ENCODE measurements at places on chromosomes 6 and 20. TPM values are rescaled to one million over a fixed set of nuclear protein-coding genes. Genes with fewer than 3 reads are reported as not detected.

NKAIN4 gene
- 18.1 TPM for polyA plus RNA-seq

MRS2 gene
- 33.2 TPM for polyA plus RNA-seq

DNA sequence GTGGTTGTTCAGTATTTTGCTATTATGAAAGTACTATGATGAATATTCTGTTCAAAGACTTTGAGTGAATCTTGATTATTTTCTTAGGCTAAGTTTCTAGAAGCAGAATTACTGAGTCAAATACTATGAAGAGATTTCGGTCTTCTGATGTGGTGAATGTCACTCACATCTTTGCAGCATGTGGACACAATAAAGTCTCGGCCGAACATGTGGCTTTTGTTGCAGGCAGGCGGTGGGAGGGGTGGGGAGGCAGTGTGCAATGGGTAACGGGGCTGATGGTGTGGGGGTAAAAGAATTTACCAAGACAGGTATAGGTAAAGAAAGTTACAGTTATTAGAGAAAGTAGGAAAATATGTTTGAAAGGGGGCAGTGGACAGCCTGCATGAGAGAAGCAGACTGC, 156.4 kb upstream of the DTNBP1 start:
- no peak for DNase-seq

DNA sequence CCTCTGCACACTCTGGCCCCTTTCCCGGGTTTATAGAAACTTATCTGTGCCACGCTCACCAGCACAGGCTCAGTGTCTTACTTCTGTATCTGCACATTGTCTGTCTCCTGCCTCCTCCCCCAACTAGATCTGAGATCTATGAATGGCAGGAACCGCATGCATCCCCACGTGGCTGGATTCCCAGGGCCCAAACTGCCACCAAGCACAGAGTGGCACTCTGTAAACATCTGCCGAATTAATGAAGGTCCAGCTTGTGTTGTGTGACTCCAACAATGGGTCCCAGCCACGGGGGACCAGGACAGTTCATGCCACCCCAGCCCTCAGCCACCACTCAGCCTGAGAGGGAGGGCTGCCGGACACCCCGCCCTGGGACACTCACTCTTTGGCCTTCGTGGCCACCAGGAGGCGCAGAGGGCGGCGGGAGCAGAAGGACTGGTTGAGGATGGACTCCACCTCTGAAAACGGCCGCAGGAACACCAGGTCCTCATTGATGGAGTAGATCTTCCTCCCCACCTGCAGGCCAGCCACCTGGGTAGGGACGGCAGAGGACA, 171.1 kb downstream of the PREX1 start:
- DNase-seq = no peak
